T-helper 1 cell (primary cell): ENCODE measurements at places on chromosomes 7 and 10.

- no peak for DNase-seq
These were observed 512.6 kb downstream of the PHTF2 start for GRCh38 chr7:78311181-78311580.

GRCh38 chr7:67809586-67809985 is 813.0 kb downstream of the TYW1 start:
- DNase-seq, result no peak

- DNase-seq, result no peak
These were observed 220.6 kb downstream of the CCDC3 start for GRCh38 chr10:12780634-12781601.

DNA sequence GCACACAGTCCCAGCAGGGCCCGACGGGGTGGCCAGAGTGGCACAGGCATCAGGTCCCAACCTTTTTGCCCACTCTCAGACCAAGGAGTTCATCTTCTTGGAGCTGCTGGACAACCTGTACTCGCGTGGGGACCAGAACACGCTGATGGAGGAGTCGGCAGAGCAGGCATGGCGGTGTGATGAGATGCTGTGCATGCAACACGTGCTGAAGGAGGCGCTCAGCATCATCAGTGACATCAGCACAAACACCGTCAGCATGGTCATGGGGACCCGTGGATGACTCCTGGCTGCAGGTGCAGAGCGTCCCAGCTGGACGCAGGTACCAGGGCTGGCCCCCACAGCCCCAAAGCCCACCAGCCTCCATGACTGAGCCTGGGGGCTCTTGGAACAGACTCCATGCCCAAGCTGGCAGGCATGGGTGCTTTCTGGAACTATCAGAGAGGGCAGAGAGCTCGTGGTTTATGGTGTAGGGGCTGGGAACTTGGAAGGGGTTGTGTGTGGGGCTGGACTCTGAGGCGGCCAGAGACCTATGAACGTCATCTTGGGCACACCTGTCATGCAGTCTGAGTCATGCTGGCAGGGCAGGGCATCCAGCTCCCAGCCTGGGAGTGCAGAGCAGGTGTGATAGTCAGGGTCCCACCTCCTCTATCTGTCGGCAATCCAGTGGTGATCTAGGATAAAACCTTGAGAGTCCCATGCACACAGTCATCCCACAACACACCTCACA is 8.2 kb upstream of the MTPAP start:
- no peak for DNase-seq

GRCh38 chr10:103560886-103561285 is 67.4 kb downstream of the NEURL1 start:
- no peak for DNase-seq

GRCh38 chr7:13639396-13639795 is 350.1 kb downstream of the ETV1 start:
- DNase-seq, result no peak

DNA sequence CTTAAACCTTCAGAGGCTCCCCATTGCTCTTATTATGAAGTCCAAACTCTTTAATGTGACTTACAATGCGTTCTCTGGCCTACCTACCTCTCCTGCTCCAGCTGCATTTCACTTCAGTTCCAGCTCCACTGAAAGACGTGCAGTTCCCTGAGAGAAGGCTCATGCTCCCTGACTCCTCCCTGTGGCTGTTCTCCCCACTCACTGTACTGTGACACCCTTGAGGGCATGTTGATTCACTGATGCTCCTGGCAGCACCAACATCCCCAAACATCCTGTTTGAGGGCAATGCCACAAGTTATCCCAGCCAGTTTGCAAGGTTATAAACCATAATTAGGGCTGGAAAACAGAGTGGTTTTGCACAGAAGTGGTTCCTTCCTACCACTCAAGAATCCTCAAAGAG is 111.2 kb downstream of the LSM5 start:
- no peak for DNase-seq

DNA sequence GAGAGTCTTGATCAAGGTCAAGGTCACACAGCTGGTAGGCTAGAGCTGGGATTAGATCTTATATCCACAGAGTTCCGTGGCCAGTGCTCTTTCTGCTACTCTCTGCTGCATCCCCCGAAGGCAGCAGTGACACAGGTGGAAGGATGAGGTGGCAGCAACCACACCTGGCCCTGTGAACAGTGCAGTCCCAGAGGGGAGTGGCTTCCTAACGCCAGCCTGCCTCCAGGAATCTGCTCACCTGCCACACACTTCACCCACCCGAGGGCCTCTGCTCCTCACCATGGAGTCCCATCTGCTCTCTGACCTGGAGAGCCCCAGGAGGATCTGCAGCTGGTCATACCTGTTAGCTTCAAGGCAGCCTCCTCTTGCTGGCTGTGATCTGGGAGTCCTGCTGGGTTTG is 484.2 kb downstream of the PLXNA4 start:
- DNase-seq, result no peak

- DNase-seq, result no peak
These were observed 786.3 kb downstream of the SORCS1 start for GRCh38 chr10:106378251-106378650.

- DNase-seq, result no peak
These were observed 33.2 kb downstream of the DOCK4 start for GRCh38 chr7:112172870-112173567.

DNA sequence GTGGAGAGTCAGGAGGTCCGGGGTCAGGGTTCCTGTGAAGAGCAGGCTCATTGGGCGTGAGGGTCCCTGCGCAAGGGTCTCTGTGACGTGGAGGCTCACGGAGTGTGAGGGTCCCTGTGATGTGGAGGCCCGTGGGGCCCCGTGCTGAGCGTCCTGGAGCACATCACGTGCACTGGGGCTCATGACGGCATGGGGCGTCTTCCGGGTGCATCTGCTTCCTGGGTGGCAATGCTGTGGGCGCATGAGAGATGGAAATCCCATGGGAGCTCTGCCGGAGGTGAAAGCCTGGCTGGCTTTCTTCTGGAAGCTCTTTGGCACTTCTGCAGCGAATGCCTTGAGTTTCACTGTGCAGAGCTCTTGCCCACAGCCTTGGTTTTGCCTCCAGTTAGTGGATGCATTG is 71.4 kb downstream of the WDR37 start:
- no peak for DNase-seq

DNA sequence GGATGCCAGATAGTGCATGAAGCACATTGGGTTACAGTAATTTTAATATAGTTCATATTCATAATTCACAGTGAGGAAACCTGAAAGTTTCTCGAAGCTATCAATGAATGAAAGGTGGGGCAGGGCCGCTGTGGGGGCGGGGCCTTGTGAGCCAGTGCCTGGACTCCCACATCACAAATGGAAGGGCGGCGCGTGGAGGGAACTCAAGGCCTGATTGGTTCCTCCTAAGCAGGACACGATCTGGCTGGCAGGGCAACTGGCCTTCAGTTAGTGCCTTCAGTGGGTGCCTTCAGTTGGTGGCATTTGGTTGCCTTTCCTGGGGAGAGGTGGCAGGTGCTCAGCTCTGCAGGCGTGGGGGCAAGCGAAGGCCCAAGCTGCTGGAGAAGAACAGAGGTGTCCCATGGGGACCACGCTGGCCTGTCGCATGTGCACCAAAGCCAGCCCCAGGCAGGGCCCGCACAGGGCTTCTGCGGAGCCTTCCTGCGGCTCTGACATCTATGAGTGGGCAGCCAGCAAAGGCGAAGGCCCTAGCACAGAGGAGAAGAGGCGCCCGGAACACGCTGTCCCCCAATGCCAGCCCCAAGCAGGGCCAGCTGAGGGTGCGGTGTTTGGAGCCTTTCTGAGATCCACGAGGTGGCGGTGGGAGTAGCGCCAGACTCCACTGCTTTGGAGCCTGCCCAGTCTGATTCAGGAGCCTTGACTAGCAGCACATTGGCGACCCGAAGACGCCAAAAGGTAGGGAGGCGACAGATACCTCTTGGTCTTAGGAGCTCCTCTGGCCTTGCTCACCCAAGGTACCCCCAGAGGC is 118.0 kb upstream of the PDSS1 start:
- DNase-seq, result no peak

GRCh38 chr10:96685306-96685705 is 35.0 kb downstream of the PIK3AP1 start:
- no peak for DNase-seq
